ENCODE measurements at places on chromosomes 1 and 21. TPM values are rescaled to one million over a fixed set of nuclear protein-coding genes. Genes with fewer than 3 reads are reported as not detected.

WNT3A gene
- total RNA-seq = not detected

CA6 gene
- total RNA-seq = not detected

AMY1A gene
- not detected for total RNA-seq

TSACC gene
- not detected for total RNA-seq

MPL gene
- total RNA-seq = not detected

CYP4A11 gene
- not detected for total RNA-seq

GUCA2A gene
- not detected for total RNA-seq

SYT6 gene
- total RNA-seq = not detected

ZNF692 gene
- 35.0 TPM for total RNA-seq

CELA2B gene
- not detected for total RNA-seq

MYOG gene
- not detected for total RNA-seq

SERPINC1 gene
- 0.12 TPM for total RNA-seq

GNG4 gene
- total RNA-seq = 3.0 TPM

FCER1G gene
- not detected for total RNA-seq

HSF2BP gene
- 1.00 TPM for total RNA-seq

C1orf116 gene
- total RNA-seq = under 0.01 TPM

DYRK3 gene
- 62.2 TPM for total RNA-seq

C2CD2 gene
- total RNA-seq = 34.4 TPM

P3R3URF gene
- total RNA-seq = not detected

CFAP141 gene
- not detected for total RNA-seq

PIGR gene
- total RNA-seq = not detected

CD1B gene
- not detected for total RNA-seq

CSDE1 gene
- total RNA-seq = 838 TPM

TACSTD2 gene
- total RNA-seq = 0.11 TPM

SPRR2E gene
- total RNA-seq = not detected

P3H1 gene
- 94.4 TPM for total RNA-seq

RNF187 gene
- total RNA-seq = 148 TPM

IFNAR1 gene
- 17.7 TPM for total RNA-seq

NBPF10 gene
- total RNA-seq = 5.4 TPM

GBP7 gene
- 0.12 TPM for total RNA-seq

All from uterine smooth muscle cell (primary cell).